ENCODE measurements at places on chromosomes 13 and 19.
A peak's percentile ranks its signal among the peaks of the same experiment; 100 is the strongest.

DNA sequence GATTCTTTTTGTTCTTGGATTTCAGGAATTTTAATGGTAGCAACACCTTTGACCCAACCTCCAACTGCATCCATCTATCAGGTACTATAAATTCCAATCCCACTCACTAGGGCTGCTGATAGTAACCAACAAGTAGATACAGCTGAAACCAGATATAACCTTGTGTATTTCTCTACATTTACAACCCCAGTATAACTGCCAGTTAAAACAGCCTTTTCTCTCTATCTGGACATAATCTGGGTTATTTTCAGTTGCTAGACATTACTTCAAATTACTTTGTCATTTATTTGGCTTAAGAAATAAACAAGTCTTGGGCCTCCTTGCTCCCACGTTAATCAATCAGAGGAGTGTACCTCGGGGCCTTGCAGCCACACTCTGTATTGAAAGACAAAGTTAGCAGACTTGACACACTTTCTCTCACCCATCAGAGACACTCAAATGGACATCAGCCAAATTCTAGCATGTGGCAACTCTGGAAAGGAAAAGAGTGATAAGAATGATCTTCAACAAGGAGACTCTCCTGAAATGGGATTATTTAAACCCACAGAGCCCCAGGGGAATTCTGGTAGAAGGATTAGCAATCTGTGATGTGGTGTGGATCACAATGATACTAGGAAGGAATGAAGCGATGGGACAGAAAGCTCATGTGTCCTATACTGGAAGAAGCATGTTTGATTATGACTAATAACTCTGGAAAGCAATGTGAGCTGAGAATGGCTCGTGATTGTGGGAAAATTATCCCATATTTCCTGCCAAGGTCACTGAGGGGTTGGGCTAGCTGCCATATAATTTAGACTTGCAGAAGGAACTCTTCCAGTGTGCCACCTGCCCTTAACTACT is 157.5 kb downstream of the FLT1 start:
- DNase-seq: no peak

- no peak for DNase-seq
These were observed 29.5 kb downstream of the LTBP4 start for GRCh38 chr19:40630571-40631160.

- DNase-seq: no peak
These were observed 918.8 kb downstream of the SLITRK1 start for GRCh38 chr13:82963226-82964099.

- peak; percentile 43 for DNase-seq
These were observed 13.5 kb downstream of the ATP7B start for GRCh38 chr13:51997641-51998330.

GRCh38 chr13:99741960-99742359 is 229.6 kb downstream of the ZIC5 start:
- no peak for DNase-seq

GRCh38 chr19:40217027-40217810 is 965 bp downstream of the TTC9B start:
- DNase-seq: no peak

DNA sequence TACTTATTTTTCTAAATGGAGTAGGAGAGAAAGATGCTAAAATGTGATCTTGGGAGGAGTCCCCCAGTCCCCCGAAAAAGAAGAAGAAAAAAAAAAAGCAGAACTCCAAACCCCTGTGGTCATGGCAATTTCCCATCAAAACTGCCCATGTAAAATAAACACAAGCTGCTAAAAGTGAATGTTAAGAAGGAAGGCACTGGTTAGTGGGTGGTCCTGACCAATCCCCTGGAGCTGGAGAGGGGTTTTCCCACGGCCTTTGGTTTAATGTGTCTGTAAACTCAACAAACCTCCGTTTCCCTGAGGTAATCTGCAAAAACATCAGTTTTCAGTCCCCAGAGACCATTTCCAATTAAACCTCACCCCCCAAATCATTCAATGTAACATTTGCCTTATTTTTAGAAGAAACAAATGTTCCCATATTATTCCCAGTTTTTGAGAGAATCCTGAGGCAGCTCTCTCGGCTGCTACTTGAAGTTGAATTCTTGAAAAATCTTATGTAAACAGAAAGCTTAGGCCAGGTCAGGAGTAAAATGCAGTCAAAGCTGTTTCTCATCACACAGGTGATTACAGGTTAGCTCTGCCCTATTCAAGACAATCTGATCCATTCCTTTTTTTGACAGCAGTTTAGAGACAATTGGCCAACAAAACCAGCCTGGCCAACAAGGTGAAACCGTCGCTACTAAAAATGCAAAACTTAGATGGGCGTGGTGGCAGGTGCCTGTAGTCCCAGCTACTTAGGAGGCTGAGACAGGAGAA is 17.0 kb downstream of the RAB3D start:
- DNase-seq: peak; percentile 70

- peak; percentile 35 for DNase-seq
These were observed at the start of gene ITGBL1 for GRCh38 chr13:101452519-101453485. Gene ITGBL1, plus strand, starts transcription at chr13:101452675. Its CDS starts 159 bp downstream, at chr13:101452834.

- no peak for DNase-seq
These were observed 346.0 kb downstream of the KCNRG start for GRCh38 chr13:50361282-50361681.

DNA sequence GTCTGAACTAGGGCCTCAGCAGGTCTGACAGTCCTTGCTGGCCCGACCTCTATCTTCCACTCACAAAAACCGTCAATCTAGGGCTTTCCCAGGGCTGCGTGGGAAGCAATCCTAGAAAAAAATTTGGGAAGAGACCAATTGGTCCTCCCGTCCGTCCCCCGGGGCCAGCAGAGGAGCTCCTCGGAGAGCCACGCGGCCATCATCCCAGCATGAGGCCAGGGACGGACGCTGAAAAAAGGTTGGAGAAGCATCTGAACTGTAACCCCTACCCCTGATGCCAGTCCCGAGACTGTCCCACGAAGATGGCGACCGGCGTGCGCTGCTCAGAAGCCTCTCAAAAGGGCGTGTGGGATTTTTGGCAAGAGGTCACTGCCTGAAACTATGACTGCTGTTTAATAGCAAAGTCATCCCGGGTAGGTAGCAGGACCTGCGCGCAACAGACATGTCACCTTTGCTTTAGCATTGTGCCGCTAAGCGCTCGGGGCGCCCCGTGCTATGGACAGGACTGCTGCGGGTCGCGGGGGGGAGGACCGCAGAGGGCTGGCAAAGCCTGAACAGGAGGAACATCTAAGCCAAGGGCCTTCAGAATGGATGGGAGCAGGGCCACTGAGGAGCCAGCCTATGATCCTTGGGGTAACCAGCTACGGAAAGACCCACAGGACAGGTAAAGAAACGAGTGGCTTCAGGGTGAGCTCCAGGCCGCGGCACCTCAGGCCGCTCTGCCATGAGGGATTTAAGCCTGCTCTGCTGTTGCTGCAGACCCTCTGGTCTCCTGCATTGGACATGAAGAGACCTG is 10.6 kb downstream of the AKAP8 start:
- DNase-seq: no peak

GRCh38 chr13:39864221-39864620 is 208.8 kb downstream of the COG6 start:
- no peak for DNase-seq

- DNase-seq: no peak
These were observed 904.3 kb downstream of the DIAPH3 start for GRCh38 chr13:59259165-59260000.

DNA sequence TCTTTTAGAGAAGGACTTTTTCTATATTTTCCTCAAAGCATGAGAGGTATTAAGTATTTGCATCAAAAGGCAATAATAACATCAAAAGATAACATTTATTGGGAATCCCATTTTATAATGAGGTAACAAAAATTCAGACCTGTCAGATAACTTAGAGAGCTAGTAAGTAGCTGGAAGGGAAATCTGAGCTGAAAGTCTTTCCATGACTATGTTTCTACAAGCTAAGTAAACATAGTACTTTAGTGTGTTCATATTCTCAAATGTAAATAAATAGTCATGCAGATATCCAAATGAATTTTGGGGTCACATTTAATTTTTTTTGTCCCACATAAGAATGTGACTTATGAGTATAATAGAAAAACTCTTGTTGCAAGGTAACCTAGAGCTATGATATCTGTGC is 87.3 kb upstream of the FBXL3 start:
- DNase-seq: no peak

DNA sequence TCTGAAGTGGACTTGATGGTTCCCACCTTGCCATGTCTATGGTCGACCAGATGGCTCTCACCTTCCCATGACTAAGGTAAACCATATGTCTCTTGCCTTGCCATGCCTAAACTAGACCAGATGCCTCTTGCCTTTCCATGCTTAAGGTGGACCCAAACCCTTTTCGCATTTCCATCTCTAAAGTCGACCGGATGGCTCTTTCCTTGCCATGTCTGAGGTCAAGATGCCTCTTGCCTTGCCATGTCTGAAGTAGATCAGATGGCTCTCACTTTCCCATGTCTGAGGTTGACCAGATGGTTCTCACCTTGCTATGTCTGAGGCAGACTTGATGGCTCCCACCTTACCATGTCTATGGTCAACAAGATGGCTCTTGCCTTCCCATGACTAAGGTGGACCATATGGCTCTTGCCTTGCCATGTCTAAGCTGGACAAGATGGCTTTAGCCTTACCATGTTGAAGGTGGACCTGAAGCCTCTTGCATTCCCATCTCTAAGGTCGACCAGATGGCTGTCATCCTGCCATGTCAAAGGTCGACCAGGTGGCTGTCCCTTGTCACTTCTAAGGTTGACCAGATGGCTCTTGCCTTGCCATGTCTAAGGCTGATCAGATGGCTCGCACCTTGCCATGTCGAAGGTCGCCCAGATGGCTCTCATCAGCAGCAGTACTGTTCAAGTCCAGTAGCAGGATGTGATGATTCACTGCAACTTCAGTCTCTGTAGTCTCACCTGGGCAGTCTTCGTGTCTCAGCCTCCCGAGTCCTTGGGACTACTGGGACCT is 1439.4 kb downstream of the UQCRFS1 start:
- DNase-seq: no peak

DNA sequence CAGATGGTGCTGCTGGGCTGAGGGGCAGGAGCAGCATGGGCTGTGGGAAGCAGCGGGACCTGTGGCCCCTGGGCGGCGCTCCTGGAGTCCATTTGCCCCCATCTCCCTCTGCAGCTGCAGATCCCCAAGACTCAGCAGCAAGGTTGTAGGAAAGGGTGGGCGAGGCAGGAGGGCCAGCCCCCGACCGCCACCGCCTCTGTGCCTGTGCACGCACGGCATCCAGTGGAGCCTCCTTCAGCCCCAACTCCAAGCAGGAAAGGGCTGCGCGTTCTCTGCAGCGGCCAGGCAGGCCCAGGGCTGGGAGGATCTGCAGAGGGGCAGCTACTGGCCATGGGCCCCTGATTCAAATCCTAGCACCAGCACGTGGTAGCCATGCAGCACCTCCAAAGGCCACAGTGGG is 20.8 kb downstream of the DPF1 start:
- DNase-seq: no peak

DNA sequence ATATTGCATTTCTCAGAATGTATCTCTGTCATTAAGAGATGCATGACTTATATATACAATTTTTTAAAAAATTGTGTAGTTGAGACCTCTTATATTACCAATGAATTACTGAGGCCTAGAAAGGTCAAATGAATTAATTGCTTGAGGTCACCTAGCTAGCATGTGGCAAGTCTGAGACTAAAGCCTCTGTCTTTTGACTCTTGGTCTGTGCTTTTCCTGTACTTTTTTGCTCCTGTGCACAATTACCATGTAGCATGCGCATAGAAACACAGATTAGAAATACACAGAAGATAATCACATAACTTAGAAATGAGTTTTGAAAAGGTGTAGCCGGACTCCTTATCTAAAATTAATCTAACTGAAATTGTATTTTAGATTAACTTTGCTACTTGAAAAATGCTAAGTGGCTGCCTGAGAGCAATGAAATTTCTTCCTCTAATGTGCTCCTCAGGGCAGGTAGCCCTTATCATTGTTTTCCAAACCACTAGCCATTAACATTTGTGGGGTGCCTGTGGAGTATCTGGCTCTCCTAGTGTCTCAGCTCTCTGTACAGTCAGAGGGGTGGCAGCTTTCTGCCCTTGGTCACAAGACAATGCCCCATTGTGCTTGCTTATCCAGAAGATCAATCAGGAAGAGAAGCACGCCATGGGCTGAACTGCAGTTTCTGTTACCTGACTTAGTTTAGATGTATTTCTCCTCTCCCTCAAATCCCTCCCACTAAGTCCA is 119.6 kb downstream of the RFC3 start:
- DNase-seq: no peak

DNA sequence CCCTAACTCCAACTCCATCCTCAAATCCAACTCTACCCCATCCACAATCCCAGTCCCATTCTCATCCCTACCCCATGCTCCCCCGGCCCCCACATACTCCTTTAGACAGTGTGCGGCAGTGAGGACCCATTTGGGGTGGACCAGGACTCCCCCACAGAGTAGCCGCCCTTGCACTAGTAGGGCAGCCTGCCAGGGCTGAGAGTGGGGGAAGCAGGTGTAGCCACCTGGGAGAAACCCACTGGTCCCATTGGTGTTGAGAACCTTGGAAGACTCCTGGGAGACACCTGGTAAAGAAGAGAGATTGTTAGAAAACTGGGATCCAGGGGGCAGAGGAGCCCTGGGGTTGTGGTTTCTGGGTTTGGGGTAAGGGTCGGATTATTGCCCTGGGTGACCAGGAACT is 4.6 kb downstream of the KLK13 start:
- DNase-seq: no peak

DNA sequence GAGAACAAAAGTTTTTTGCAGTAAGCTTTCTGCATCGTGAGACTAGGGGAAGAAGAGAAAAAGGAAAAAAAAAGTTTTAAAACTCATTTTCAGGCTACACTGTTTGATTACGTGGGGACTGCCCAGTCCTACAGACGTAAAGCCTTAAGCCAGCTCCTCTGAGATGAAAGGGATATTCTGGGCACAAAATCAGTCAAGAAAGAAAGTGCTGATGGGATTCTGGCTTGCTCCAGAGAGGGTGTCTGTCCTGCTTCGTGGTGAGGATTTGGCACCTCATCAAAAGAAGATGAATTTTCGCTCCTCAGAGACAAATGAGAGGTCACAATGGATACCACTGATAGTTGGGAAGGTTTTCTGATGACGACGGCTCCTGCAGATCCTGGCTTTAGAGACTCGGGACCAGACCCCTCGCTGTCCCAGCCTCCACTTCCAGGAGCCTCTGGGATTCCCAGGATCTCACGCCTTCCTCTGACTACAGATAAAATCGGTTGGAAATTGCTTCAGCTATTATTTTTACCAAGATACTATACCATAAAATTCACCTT is 9.7 kb downstream of the TEX29 start:
- no peak for DNase-seq

DNA sequence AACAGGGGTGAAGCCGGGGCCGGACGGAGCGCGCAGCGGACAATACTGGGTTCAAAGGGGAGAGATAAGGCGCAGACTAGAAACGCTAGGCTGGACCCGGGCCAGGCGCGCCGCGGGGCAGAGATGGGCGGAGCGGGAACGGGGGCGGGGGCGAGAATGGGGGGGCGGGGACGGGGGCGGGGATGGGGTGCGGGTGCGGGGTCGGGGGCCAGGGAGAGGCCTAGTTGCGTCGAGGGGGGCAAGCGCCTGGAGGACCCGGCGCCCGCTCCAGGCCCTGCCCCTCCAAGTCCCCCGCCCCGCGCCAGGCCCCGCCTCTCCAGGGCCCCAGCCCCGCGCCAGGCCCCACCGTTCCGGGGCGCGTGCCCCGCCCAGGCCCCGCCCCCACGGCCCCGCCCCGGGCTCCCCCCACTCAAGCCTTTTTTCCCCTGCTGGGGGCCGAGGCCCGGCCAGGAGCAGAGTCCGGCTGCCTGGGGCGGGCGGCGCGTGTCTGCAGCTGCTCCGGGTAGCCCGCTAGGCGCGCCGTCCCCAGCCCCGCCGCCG is at the start of gene CERS4:
TSS of gene CERS4 (plus strand) at position 449 of the 540 bp plus-strand sequence. CDS start 41,707 bp downstream, outside the sequence.
- DNase-seq: peak; percentile 92
